Globus pallidus (tissue), 1 donor: ENCODE measurements at places on chromosomes 5 and 9.

- DNase-seq: no peak
Observed at GRCh38 chr5:79284846-79285245, 48.9 kb downstream of the JMY start.

DNA sequence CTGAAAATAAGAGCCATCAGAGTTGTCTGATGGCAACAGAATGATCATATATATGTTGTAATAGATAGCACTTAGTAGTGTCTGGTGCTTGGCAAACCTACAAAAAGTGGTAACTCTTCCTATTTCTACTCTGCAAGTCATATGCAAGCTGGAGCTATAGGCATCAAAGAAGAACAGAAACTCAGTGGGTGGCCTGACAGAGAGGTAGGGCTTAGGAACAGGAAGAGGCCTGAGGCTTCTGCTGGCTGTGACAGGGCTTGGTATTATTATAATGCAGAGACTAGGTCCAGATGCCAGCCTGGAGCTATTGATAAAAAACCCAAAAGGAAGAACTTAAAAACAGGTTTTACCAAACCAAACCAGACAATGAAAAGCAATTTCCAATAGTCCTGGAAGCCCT lies 4.4 kb upstream of the DIAPH1 start:
- DNase-seq: peak; percentile 56

DNA sequence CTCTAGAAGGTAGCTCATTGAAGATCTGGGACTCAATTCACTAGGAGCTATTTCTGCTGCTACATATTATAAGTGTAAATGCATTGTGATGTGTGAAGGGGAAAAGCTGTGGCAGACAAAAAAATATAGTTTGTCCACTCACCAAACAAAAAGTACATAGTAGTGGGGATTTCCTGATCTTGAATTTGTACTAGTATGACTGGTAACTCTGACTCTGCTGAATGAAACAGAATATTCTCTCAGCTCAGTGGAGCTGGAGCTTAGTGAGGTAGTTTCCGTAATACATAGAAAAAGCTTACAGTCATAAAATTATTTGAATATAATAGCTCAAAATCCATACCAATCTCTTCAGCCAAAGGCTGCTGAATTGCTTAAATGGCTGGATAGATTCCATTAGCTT lies 455.6 kb upstream of the CD180 start:
- no peak for DNase-seq

- peak; percentile 14 for DNase-seq
Observed at GRCh38 chr9:73916016-73916673, 581.0 kb upstream of the RORB start.

GRCh38 chr5:154756009-154756867 lies 1.1 kb downstream of the LARP1 start:
- peak; percentile 22 for DNase-seq

GRCh38 chr9:89006996-89007967 lies 16.0 kb downstream of the S1PR3 start:
- DNase-seq: no peak

- no peak for DNase-seq
Observed at GRCh38 chr9:7936996-7937395, 137.4 kb upstream of the DMAC1 start.

DNA sequence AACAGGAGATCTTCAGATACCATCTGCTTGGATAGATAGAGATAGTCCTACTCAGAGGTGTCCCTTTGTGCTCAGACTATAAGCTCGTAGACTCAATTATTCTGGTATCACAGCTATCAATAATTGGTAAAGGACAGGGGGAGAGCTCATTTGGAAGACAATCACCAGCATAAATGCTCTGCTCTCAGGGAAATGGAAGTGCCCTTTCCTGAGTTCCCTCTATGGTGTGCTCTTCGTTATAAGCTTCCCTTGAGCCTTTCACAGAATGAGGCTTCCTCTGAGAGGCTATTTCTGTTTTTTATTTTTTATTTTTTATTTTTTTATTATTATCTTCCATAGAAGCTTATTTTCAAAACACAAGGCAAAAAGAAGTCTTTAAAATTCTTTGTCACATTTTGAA lies 1155.7 kb upstream of the DMAC1 start:
- DNase-seq: no peak

- DNase-seq: no peak
Observed at GRCh38 chr9:10875752-10876151, 262.9 kb upstream of the PTPRD start.

DNA sequence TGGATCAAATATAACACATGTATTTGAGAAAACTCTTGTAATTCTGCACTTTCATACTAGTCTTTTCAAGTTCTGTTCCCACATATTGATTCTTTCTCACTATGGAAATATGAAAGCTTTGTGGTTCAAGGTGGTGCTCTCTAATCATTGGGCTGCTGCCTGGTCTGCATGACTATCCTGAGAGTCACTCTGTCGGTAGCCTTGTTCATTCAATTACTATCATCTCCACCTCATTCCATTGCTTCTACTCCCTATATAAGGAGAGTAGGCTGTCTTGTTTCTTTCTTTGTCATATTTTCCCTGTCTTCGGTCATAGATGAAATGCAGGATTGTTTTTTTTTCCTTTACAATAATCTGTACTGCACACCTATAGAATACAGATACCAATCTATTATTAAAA lies 341.4 kb upstream of the ACTBL2 start:
- DNase-seq: no peak

DNA sequence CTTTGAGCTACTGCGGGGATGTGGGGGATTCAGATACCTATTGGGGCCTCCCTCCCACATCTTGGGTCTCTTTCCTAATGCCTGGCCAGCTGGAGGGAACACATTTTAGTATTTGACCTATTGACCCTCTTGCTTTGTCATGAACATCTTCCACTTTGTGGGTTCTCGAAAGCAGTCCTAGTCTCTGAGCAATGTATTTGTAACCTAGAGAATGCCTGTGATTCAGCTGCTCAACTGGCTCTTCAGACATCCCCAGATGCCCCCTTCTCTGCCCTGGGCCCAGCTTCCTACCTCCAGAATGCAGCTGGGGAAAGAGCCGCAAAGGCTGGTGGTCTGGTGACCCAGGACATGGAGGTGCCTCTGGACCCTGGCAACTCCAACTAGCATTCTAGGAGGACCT lies 32.2 kb downstream of the APTX start:
- DNase-seq: no peak
